Glutamatergic neuron (in vitro differentiated cells): ENCODE measurements at places on chromosomes 2 and 18. TPM values are rescaled to one million over a fixed set of nuclear protein-coding genes. Genes with fewer than 3 reads are reported as not detected.

- no peak for DNase-seq
Measured at GRCh38 chr2:46770622-46771021, 145.0 kb downstream of the MCFD2 start.

- DNase-seq, result no peak
Measured at GRCh38 chr2:120929829-120930228, 194.2 kb downstream of the GLI2 start.

The C1QL2 gene
- total RNA-seq, result not detected

The CDK5R2 gene
- total RNA-seq, result 46.1 TPM

DNA sequence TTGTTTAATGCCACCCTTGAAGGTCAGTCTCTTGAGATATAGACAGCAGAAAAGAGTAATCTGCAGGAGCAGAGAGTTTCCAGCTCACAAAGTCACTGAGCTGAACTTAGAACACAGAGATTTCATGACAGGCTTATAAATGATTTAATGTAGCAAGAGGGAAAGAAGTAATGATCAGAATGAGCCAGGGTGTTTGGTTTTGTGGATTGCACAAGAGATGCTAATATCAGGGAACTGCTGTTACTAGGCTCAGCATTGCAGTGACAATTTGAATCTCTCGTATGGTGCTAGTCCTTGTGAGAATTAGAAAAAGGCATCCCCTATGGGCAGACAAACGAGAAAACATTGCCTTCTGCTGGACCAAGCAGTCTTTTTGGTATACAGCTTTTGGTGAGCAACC lies 61.7 kb upstream of the ITGB6 start:
- DNase-seq, result no peak

DNA sequence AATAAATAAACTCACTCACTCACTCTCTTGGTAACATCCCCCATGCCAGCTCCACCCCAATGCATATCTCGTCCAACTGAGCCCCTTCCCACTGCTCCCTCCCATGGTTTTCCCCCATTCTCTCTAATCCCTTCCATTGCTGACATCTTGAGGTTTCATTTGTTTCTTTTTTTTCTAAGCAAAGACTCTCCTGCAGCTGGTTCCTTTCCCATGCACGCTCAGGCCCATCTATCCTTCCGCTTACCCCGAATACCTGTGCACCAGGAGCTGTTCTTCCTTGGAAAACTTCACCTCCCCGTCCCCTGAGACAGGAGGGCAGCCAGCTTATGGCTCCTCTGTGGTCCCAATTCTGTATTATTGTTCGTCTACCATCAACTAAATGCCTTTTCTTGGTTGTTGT lies 41.7 kb upstream of the IGFBP2 start:
- DNase-seq, result no peak

GRCh38 chr2:76175295-76175694 lies 464.6 kb upstream of the GCFC2 start:
- DNase-seq, result no peak

The SEH1L gene
- 46.4 TPM for total RNA-seq

- DNase-seq, result no peak
Measured at GRCh38 chr18:76161983-76162382, 333.1 kb downstream of the ZNF516 start.

The PSMA8 gene
- not detected for total RNA-seq

The NAT8 gene
- total RNA-seq, result not detected

DNA sequence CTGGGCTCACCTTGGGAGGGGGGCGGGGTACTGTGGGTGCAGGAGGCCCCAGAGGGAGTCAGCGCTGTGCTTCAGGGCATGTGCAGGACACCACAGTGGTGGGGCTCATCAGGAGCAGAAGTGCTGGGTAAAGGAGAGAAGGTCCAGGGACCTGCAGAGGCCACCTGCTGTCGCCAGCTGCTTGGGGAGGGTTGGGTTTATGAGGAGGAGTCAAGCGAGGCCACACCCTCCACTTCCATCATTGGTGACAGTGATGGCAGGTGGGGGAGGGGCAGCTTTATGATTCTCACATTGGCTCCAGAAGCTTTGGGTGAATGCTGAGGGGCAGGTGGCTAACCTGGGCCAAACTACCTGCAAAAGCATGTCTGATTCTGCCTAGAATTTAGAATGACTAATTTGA lies 392.6 kb downstream of the HRH4 start:
- DNase-seq, result no peak

The CPLX4 gene
- not detected for total RNA-seq

The RNF103 gene
- 25.2 TPM for total RNA-seq

- no peak for DNase-seq
Measured at GRCh38 chr18:3219631-3220335, at the start of gene MYOM1. MYOM1 (minus strand) TSS chr18:3219968; CDS start chr18:3215223, 4,745 bp downstream.

DNA sequence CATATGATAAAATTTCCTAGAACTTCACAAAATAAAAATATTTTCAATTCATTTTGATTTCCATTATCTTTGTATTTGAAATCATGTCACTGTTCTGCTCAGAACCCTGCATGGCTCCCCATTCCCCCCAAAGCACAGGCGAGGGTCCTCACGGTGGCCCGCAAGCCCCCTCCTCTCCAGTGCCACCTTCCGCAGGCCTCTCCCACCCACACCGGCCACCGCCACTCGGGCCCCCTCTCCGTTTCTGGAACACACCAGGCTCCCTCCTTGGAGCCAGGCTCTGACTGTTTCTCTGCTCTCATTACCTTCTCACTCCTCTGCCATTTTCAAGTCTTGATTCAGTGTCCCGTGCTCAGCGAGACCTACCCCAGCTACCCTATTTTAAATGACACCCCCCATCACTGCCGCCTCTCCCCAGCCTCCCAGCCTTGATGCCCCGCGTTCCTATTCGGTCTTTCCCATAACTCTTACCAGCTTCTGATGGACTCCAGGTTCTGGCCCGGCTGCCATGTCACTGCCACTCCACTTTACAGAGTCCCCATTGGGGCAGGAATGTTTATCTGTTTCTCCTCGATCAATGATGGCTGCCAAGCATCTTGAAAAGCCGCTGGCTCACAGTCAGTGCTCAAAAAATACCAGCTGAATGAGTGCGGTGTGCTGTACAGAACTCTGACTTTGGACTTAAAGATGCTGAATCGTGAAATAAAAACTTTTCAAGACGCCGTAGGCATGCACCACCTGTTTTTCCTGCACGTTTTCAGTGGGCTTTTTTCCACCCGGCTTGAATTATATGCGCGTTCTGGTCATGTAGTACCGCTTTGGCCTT lies 201.0 kb downstream of the GBX2 start:
- DNase-seq, result no peak

DNA sequence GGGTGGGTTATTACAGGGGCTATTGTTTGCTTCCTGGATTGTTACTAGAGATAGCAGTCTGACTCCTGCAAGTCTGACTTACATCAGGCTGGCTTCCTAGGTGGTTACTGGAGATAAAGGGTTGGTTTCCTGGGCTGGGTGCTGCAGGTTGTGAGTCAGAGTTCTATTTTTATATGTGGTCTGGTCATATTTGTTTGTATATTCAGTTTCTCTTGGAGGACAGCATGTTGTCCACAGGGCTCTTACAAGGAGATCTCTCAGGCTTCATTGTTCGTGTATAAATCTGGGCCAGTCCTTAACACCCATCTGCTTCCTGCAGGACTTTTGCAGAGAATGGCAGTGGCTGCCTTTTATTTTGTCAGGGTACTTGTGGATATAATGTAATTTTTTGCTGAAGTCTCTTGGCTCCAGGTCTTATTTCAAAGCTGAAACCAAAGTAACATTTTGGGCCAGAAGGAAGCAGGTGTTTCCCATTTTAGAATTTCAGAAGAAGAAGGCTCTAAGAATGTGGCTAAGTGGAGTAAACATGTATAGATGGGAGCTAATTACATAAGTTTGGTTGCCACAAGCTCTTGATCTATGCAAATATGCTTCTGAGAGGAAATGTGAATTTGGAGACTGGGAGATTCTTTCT lies 65.9 kb upstream of the SLC16A14 start:
- no peak for DNase-seq

The MAP3K19 gene
- total RNA-seq, result not detected

DNA sequence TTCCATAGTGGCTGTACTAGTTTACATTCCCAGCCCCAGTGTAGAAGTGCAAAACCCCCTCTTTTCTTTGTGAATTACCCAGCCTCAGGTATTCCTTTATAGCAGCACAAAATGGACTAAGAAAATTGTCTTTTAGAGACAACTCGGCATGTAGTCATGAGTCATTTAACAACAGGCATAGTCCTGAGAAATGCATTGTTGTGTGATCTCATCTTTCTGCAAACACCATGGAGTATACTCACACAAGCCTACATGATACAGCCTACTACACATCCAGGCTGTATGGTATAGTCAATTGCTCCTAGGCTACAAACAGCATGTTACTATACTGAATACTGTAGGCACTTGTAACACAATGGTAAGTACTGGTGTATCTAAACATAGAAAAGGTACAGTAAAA lies 44.4 kb upstream of the MBP start:
- no peak for DNase-seq

The CRYGC gene
- not detected for total RNA-seq

DNA sequence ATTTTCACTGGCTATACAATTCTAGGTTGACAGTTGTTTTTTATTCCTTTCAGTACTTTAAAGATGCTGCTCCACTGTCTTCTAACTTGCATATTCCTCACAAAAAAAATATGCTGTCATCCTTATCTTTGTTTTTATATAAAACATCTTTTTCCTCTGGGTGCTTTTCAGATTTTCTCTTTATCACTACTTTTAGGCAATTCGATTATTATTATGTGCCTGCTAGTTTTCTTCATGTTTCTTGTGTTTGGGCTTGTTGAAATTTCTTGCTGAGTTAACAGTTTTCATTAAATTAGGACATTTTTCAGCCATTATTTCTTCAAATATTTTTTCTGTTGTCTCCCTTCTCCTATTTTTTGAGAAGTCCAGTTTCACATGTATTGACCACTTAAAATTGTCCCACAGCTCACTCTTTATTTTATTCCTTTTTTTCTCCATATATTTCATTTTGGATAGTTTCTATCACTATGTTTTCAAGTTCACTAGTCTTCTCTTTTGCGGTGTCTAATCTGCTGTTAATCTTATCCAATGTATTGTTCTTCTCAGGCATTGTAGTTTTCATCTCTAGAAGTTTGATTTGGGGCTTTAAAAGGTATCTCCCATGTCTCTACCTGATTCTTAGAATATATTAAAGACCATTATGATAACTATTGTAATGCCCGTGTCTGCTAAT lies 205.1 kb upstream of the SIX3 start:
- DNase-seq, result no peak

The UGT1A7 gene
- total RNA-seq, result not detected

GRCh38 chr2:66462501-66462825 lies 27.5 kb downstream of the MEIS1 start:
- DNase-seq, result no peak

DNA sequence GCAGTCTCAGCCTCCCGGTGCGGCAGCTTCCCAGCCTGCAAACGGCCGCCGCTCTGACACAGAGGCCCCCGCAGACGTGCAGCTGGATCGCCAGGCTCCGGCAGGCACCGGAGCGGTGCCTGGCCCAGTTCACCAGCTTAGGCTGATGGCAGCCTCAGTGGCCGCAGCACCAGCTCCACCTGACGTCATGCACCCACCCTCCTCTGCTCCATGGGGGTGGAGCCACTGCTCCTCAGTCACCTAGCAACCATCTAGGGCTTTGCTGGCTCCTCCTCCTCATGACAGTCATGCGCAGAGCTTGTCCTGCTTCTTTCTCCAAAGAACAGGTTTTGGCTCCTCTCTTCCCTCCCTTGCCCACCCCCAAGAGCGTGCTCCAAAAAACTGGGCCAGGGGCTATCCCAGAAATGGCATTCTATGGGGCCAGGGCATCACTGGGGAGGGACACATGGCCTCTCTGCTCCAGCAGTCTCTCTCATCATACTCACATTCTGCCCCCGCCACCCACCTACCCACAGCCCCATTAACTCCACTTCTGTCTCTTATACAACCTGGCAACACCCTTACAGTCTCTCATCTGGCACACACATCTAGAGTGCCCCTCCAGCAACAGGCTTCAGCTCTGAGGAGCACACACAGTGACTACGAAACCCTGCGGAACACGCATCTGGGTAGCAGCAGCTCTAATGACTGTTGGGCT lies 5.5 kb downstream of the DCTN1 start:
- DNase-seq, result peak; percentile 87

DNA sequence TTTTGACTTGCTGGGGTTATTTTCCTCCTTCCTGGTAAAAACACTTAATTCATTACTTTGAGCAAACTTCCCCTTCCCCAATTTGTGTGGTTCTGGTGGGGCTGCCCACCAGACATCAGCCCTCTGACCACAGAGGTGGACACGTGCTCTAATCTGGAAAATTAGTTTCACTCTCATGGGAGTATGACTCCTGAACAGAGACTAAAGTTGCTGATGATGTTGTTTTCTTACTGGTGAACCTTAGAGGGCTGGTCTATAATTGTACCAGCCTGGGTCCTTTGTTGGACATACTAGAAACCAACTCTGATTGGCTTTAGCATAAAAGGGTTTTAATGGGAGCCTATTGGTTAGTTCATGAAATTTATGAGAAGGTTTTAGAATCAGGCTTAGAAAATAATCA lies 54.1 kb upstream of the ACYP2 start:
- no peak for DNase-seq

The LCT gene
- not detected for total RNA-seq

The NCKAP5 gene
- 0.20 TPM for total RNA-seq

The TEKT4 gene
- not detected for total RNA-seq

The PROKR1 gene
- 0.83 TPM for total RNA-seq

DNA sequence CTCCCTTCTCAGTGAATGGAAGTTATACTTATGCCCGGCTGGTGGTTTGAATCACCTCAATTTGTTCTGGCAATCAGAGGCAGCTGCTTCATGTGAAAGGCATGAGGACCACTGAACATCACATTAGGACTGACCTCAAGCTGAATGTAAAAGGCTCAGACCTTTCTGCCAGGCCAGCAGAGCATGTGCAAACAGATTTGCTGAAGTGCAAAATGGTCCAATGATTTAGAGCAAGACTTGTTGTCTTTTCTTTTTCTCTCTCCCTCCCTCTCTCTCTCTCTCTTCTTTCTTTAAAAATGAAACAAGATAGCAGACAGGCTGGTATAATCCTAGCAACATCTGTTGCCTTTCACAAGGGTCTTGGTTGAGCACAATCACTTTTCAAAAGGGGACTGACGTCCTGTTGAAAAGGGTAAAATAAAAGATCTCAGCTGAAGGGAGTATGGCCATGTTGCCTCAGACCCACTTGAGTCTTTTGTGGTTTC lies 13.3 kb upstream of the CDH7 start:
- no peak for DNase-seq

GRCh38 chr2:218312267-218312756 lies 20.0 kb upstream of the TMBIM1 start:
- DNase-seq, result no peak

The BAZ2B gene
- total RNA-seq, result 226 TPM

GRCh38 chr2:8332646-8333045 lies 349.2 kb upstream of the ID2 start:
- no peak for DNase-seq
